ENCODE measurements at places on chromosomes 5 and 9. TPM values are rescaled to one million over a fixed set of nuclear protein-coding genes. Genes with fewer than 3 reads are reported as not detected.

GRCh38 chr5:142924135-142924883, 154.1 kb downstream of the ARHGAP26 start:
- no peak for DNase-seq

- DNase-seq: peak; percentile 59
Measured at GRCh38 chr5:149834246-149834855, 104.2 kb downstream of the PPARGC1B start.

UBAC1 gene
- 115 TPM for total RNA-seq

DNA sequence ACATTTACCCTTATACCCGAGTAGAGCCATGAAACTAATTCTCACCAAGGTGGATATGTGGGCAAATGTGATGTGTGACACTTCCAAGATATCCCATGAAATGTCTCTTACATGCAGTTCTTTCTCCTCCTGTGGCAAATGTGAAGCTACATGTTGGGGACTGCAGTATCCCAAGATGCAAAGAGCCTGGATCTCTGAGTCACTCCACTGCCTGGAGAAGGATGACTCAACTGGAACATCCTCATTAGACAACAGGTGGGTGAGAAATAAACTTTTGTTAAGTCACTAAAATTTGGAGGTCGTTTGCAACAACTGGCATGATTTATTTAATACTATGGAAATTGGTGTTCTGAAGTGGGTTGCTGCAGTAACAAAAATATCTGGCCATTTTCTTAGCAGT, 36.5 kb upstream of the TENT4A start:
- DNase-seq: peak; percentile 73

DNA sequence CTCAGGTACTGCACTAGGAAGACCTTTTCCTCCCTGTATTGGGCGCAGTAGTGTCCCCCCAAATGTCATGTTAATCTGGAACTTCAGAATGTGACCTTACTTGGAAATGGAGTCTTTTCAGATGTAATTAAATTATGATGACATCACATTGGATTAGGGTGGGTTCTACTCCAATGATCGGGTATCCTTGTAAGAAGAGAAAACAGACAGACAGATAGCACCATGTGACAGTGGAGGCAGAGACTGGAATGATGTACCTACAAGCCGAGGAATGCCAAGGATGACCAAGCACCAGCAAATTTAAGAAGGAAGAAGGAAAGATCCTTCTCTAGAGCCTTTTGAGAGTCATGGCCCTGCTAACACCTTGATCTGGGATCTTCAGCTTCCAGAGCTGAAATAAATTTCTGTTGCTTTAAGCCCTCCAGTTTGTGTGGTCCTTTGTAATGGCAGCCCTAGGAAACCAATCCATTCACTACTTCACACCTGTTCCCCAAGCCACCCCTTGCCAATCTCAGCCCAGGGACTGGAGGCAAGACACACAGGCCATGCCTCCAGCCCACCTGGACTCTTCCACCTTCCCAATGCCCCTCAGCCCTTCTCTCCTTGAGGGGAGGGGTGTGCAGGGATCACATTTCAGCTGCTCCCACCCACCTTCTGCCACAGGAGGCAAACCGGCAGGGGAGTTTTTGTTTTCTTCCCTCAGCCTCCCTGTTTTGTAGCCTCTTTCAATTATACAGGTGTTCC, 1.6 kb downstream of the CCNJL start:
- DNase-seq: no peak

GRCh38 chr9:81069923-81070322, 619.4 kb downstream of the TLE1 start:
- peak; percentile 26 for DNase-seq

SPOCK1 gene
- total RNA-seq: 38.5 TPM

- DNase-seq: no peak
Measured at GRCh38 chr5:68055686-68056085, 159.9 kb upstream of the PIK3R1 start.

SPINK5 gene
- total RNA-seq: not detected

Measured in HT1080 (cell line).